NCI-H2107 (cell line): ENCODE measurements at places on chromosomes 7 and 10.

DNA sequence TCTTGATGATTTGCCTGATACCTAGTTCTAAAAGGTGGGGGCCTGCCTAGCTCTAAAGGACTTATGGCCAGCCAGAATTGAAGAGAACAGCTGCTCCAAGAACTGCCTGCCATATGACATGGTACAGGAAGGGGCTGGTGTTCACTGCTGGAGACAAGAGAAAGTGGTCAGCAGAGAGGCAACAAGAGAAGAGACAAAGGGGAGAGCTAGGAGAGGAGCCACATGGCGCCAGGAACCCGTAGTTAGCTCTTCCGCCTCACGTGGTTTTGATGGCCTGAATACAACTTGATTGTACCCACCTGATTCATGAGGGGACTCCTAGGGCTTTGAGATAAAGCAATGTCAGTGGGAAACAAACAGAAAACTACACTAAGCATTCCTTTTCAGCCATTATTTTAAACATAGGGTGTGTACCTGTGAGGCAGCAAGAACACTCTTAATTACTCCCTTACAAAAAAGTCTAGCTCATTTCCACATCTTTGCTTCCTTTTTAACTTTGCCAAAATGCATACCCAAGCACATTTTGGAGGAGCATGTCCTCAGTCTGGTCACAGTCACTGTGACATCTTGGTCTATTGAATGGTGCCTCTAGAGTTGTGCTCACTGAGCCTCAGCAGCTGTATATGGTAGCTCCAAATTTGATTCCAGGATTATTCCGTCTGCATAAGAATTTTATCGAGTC is 71.6 kb downstream of the CCDC71L start:
- no peak for DNase-seq

GRCh38 chr7:41020056-41020455 is 682.8 kb downstream of the INHBA start:
- no peak for DNase-seq

DNA sequence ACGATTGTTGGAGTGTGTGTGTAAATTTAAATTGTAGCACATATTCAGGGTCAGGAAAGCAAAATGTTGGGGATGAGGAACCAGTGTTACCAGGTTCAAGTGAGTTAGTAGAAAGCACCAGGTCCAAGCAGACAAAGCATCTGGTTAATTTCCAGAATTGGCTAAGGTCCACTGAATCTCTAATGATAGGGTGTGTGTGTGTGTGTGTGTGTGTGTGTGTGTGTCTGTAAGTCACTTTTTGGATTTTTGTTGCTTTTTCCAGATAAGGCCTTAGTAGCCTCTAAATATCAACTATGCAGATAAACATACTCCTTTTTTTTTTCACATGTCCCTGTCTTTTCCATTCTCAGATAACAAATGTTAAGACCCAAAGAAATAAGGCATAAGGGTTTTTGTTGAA is 36.6 kb upstream of the FMC1 start:
- DNase-seq: no peak

DNA sequence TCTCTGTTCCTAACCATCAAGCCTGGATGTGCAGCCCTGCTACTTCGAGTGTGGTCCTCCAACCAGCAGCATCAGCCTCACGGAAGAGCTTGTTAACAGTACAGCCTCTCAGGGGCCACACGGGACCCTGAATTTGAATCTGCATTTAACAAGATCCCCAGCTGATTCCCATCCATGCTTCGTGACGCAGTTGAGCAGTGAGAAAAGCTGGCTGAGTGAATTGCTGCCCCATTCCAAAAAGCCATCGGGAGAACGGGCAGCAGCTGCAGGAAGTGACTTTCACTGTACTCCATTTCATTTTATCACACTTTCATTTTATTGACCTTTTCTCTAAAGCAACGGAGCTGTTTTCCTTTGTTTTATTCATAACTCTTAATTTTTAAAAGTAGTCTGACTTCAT is 22.5 kb downstream of the FAM171A1 start:
- DNase-seq: no peak

- DNase-seq: no peak
Measured at GRCh38 chr10:91785830-91786229, 12.4 kb upstream of the TNKS2 start.

GRCh38 chr7:2203766-2204300 is 28.9 kb downstream of the MAD1L1 start:
- DNase-seq: no peak

DNA sequence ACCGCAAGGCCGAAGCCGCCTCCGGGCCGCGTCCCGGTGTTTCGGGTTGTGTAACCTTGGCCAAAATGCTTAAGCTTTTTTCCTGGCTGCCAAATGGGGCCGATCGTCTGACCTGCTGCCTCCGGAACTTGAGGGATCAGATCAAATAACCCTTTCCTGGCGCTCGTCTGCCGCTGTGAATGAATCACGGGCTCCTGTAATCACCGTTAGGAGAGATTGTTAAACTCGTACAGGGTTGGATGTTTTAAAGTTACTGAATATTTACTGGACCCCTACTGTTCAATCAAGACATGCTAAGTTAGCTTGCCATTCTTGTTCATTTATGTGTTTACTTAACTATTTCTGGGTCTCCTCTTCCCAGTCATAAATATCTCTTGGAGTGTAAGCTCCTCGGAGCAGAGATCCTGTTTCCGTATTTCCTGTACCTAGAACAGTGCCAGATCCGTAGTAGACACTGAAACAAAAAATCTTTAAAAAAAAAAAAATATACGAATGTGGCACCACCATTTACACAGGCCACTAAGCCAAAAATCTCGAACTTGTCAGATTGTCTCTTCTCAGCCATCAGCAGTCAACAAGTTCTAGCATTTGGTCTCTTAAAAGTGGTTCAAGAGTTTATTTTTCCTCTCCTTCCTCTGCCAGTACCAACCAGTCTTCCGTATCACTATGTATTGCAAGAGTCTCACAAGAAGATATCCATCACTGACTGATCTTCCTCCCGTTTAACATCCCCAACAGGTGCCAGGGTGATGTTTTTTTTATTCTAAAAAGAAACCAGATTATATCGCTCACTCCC is 650 bp upstream of the TM9SF3 start:
- no peak for DNase-seq

DNA sequence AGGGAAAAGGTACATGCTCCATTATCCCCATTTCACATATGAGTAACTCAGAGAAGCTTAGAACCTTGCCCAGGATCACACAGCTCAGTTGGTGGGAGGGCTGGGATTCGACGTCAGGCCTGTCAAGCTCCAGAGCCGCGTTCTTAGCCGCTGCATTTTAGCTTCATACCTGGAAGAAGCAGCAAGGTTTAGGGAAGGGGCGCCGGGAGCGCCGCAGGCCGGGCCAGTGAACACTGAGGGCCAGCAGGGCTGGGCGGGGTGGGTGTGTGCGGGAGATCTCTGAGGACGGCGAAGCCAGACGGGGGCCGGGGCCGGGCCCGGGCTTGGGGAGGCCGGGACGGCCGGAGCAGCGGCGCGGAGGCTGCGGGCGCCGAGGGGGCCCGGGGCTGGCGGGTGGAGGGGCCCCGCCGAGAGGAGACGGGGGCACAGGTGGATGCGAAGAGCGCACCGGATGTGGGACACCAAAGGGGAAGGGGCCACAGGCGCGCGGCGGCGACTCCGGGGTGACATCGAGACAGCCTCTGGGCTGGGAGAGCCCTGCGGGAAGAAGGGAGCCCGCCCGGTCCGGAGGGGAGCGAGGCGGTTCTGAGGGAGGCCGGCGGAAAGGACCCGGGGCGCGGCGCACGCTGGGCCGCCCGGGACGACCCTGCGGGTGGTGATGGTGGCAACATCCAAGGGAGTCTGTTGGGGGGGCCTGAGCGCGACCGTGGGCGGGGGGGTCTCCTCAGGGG is 498 bp downstream of the NDST2 start:
- no peak for DNase-seq

DNA sequence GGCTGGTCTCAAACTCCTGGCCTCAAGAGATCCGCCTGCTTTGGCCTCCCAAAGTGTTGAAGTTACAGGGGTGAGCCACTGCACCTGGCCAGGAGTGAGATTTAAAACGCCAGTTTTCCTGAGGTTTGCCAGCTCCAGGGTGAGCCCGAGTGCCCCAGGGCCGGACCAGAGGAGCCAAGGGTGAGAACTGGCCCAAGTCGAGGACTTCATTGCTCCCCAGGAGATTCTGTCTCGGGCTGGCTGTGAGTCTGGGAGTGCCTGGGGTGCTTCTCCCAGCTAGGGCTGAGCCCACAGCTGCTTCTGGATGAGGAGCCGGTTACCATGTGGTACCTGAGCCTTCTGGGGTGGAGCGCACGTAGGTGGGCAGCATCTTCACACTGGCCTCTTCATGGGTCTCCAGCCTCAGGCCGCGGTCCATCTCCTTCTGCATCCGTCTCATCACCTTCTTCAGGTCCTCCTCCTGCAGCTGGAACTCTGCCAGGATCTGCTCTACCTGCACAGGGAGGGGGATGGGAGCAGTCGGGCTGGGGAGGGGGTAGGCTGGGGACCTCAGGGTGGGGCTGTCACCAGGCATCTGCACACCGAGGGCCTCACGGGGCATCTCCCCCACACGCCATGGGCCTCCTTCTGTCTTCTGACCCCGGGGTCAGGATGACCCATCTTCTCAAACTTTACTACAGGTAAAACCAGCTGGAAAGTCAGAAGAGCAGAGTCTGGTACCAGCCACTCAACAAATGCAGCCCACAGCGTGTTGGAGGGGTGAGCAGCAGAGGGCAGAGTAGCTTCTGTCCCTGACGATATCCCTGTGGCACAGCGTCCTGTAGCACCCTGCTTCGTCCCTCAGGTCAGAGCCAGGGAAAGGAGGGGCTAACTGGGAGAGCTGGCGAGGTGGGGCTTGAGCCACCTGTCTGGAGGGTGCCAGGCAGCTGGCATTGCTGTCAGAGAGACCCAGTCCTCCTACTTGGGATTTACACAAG is 12.1 kb upstream of the MYL7 start:
- no peak for DNase-seq

GRCh38 chr7:16295558-16295957 is 125.8 kb downstream of the CRPPA start:
- no peak for DNase-seq

DNA sequence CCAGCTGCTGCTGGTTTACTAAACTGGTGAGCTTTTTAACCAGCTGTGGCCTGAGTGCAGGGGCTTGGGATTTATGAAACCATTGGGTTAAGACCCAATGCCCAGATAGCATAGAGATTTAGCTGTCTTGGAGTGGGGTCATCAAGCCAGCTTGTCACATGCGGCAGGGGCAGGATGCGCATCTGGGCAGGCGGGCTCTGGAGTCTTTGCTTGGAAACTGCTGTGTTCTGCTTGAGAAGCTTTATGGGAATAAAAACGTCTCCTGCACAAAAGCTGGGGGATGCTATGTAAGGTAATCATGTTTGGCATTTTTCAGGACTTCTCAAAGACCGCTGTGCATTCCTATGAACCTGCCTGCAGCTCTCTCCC is 136.3 kb downstream of the MAPK8 start:
- no peak for DNase-seq

DNA sequence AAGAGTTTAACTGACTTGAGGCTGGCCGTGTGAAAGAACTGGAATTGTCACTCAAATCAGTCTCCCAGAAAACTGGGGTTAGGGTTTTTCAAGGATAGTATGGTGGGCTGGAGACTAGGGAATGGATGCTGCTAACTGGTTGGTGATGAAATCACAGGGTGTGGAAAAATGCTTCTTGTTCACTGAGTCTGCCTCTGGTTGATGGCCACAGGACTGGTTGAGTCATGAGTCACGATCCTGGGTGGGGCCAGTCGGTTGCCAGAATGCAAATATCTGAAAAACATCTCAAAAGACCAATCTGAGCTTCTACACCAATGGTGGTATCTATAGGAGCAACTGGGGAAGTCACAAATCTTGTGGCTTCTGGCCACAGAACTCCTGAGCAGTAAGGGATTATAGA is 16.3 kb upstream of the BAMBI start:
- DNase-seq: no peak

DNA sequence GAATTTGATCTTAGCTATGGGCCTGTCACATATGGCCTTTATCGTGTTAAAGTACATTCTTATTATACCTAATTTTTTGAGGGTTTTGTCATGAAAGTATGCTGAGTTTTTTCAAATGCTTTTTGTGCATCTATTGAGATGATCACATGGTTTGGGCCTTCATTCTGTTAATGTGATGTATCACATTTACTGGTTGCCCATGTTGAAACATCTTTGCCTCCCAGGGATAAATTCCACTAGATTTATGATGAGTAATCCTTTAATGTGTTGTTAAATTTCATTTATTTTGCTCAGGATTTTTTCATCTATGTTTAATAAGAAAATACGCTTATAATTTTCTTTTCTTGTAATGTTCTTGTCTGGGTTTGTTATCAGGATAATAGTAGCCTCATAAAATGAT is 442.0 kb downstream of the MDFIC start:
- no peak for DNase-seq

DNA sequence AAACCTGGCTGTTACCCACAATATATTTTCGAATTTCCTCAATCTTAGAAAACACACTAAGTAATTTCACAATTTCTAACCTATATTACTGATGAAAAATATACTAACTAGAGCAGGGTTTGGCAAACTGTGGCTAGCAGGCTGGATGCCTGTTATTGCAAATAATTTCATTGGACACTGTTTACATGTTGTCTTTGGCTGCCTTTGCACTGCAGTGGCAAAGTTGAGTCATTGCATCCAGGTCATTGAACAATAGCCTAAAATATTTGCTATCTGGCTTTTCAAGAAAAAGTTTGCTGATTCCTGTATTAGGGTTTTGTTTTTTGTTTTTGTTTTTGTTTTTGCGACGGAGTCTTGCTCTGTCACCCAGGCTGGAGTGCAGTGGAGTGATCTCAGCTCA is 47.2 kb downstream of the KIF11 start:
- DNase-seq: no peak

DNA sequence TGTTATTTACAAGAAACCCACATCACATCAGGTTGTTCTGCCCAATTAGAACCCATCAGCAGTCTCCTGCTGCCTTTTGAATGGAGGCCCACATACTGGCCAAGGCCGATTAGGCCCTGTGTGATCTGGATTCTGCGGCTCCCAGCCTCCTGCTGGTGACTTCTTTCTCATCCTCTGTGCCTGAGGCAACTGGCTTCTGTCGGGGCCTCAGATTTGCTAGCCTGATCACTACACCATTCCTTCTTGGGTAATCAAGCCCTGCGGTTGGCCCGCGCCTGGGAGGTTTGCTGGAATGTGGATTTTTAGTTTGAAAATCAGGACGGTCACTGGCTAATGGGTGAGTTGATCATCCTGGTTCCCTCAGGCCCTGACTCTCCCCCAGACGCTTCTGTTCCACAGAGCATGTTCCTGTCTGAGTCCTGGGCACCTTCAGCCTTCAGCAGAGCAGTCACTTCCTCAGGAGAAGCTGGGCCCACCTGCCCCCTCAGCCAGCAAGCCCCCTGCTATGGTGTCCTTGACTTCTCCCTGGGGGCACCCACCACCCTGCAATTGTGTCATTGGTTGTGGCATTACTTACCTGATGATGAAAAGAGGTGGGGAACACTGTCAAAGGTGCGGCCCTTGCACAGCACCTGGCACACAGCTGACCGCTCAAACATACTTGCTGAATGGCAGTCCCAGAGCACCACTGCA is 207.6 kb downstream of the PHTF2 start:
- no peak for DNase-seq

- no peak for DNase-seq
Measured at GRCh38 chr10:124124123-124124768, 30.8 kb upstream of the CHST15 start.
